Lung (tissue), 17 donors: ENCODE measurements at places on chromosomes 3 and 15.

- no peak for DNase-seq
These were observed 7.0 kb downstream of the EIF4A2 start for GRCh38 chr3:186790261-186790981.

GRCh38 chr3:168091941-168092340 lies 3.8 kb downstream of the GOLIM4 start:
- no peak for DNase-seq

GRCh38 chr3:18343809-18344208 lies 81.3 kb downstream of the SATB1 start:
- DNase-seq, result no peak

DNA sequence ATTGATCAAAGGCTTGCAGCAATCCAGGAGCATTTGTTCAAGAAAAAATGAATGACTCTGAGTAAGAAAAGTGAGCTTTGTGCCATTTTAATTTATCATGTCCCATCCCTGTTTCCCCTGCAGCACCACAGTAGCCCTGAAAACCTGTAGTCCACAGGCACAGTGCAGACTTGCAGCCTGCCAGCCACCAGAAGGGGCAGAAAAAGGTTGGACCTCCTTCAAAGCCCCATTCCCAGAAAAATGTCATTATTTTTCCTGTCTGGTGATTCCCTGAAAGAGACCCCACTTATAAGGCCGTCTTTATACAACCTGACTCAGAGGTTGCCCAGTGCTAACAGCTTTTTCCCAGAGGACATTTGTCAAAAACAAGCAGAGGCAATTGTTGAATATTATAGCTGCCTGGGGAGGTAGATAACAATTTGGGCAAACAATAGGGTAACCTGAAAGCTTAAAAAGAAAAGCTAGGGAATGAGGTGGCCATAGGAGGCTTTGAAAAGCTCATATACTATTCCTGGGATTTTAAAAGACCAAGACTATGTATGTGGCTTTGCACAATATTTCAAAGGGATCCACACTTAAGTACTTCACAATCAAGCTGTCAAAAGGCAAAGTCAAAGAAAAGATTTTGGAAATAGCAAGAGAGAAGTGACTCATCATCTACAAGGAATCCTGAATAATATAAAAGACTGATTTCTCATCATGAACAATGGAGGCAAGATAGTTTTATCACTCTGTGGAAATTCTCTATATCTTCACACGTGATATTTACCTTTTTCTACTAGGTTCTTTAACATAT lies 136.8 kb upstream of the PLXNA1 start:
- DNase-seq, result no peak

DNA sequence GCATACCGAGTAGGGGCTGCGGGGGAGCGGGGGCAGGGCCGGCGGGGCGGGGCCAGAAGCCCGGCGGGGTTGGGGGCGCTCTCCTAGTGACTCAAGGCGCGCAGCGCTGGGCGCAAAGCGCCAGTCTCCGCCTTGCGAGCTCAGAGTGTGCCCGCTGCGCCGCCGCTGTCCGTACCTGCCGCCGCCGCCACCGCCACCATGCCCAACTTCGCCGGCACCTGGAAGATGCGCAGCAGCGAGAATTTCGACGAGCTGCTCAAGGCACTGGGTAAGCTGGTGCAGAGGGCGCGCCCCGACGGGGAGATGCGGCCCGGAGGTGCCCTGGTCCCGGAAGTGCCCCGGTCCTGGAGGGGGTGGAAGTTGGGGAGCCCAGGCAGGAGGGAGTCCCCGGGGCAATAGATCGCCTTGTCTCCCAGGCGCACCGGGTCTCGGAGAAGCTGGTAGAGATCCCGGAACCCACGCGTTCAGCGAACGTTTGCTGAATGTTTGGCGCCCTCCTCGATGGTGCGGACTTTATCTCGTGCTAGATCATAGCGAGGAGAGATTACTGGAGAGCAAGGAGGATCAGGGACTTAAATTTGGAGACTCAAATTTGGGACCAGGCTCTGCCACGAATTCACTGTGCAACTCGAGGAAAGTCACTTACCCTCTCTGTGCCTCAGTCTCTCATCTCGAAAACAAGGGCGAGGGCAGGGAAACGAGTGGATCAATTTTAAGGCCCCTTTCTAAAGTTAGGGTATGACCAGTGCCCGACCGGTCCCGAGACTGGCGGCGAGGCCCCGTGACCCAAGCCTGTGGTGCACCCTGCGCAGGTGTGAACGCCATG lies at the start of gene CRABP1:
CRABP1 (plus strand) TSS at position 123 of the 826 bp plus-strand sequence; CDS start at position 199, 76 bp downstream.
- DNase-seq, result no peak
